ENCODE measurements at places on chromosomes 11 and 22. TPM values are rescaled to one million over a fixed set of nuclear protein-coding genes. Genes with fewer than 3 reads are reported as not detected.

DNA sequence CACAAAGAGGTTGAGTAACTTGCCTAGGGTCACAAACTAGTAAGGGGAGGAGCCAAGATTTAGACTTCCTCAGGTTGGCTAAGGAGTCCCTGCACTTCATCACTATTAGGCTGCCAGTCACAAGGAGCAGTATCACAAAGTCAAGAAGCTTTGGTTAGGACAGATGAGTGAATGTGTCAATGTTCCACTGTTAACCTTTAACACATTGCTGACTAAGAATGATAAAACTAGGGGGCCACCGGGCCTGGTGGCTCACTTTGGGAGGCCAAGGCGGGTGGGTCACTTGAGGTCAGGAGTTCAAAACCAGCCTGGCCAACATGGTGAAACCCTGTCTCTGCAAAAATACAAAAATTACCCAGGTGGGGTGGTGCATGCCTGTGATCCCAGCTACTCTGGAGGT lies 32.0 kb downstream of the TMEM123 start:
- no peak for DNase-seq

- peak; percentile 28 for DNase-seq
Observed at GRCh38 chr11:73729594-73730206, 31.2 kb downstream of the RAB6A start.

DNA sequence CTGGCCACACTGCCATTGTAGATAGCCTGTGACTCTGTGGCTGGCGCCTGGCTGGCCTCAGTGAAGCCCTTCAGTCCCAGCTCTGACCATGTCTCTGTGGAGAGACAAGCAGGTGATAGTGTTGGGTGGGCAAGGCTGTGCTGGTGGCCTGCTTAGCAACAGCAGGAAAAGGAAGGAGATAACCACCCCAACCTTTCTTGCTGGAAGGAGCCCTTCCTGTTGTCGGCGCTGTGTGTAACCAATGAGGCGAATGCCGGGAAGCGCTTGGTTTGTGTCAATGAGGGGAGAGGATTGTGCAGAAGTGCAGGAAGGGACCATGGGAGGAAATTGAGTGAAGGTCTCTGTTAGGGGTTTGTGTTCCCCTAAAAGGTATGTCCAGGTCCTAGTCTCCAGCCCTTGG lies 27.3 kb downstream of the PARVB start:
- DNase-seq: no peak

DNA sequence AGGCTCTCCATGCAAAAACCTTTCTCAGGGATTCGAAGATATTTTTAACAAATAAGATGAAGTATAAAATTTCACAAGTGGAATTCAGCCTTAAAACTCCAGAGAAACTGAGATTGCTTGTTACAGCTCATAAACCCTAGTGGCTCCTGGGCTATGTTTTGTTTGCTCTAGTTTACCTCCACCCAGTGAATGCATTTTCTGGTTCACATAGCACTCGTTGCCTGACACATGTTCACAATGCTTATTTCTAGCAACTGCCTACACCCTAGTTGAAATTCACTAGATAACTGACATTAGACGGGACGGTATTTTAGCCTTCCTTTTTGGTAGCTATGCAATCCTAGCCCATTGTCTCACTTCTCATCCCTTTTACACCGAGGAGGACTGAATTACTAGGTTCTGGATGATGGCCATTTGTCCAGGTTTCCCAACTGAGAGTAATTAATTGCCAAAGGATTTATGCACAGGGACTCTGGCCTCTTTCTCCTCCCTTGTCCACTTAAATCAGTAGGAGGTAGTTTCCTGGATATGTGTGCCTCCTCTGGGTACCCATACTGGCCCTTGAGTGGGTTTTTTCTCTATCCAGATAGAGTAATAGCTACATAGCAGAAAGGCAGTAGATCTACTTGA lies 951.6 kb downstream of the DLG2 start:
- no peak for DNase-seq

DNA sequence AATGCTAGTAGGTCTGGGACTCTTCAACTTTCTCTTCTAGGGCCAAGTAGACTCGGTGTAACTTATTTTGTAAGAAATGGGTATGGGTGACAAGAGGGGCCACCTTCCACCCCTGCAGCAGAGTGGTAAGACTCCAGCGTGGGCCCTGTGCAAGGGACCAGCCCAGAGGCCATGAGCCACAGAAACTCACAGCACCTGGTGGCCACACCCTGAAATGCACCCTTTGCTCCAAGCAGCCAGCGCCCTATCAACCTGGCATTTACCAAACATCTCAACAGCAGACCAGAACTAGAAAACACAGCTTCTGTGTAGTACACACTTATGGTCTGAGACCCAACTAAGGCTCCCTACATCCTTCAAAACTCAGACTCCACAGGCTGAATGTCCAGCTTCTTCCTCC lies 5.7 kb downstream of the CDCA5 start:
- DNase-seq: peak; percentile 49

DNA sequence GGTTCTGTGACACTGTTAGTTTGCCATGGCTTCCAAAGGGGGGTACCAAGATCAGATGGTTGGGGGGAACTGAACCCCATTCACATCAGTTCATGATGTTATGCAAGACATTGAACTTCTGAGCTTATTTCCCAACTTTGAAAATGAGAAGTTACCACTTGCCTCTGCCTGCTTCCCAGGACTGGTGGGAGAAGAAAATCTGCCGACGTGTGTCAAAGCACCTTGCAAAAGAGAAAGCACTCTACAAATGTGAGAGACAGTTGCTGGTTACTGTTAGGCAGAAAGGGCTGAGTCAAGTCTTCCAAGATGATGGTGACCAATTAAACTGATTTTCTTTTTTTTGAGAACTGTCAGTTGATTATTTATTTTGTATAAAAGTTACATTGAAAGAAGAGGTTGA lies 45.6 kb downstream of the SMCO4 start:
- DNase-seq: no peak

DNA sequence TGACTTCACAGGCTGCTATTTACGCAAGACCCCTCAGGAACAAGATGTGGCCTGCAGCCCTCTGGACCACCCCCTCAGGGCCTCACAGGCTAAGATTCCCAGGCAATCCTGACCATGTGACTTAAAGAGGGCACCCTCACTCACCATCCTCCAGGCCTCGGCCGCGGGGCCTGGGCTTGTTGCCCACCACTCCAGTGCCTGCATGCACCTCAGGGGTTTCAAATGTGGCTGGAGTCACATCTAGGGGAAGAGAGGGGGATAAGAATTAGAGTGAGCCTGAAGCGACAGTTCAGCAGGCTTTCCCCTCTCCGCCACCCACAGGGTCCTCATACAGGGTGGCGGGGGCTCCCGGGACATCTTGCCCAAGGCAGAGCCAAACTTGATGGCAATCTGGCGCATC lies 2.1 kb downstream of the ESS2 start:
- DNase-seq: no peak

GRCh38 chr11:93849751-93850593 lies 446 bp downstream of the VSTM5 start:
- DNase-seq: no peak

DNA sequence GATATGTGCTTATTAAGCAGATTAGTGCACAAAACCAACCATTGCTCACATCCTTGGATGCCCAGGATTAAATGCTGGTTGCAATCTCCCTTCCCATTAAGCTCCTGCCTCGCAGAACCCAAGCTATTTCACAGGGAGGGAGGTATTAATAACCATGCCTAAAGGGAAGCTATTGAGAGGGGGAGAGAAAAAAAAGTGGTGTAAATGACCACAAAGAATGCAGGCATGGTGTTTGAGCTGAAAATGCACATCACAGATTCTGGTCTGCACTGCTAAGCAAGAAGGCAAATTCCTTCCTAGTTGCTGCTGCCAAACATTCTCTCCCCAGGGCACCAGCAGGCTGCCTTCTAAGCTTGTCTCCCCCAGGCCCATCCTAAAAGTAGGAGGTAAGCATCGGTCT lies 92.0 kb upstream of the ISX start:
- DNase-seq: no peak

GRCh38 chr11:11777897-11778296 lies 63.9 kb upstream of the USP47 start:
- DNase-seq: no peak

GRCh38 chr11:117662255-117662654 lies 134.8 kb downstream of the DSCAML1 start:
- DNase-seq: no peak

DNA sequence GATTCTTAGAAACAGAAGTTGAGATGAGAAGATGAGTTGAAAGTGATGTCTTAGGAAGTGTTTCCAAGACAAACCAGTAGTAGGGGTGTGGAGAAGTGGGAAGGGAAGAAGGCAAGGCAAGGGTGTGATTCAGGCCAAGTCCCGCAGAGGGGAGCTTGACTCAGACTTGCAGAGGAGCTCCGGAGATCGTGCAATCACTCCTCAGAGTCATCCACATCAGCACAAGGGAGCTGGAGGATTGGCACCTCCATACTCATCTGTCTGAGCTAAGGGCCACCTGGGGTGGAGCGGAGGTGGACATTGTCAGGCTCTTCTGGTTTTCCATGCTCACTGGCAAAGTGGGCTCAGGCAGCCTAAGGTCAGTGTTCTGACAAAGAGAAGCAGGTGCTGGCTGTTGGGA lies 44.4 kb downstream of the CHRDL2 start:
- no peak for DNase-seq

DNA sequence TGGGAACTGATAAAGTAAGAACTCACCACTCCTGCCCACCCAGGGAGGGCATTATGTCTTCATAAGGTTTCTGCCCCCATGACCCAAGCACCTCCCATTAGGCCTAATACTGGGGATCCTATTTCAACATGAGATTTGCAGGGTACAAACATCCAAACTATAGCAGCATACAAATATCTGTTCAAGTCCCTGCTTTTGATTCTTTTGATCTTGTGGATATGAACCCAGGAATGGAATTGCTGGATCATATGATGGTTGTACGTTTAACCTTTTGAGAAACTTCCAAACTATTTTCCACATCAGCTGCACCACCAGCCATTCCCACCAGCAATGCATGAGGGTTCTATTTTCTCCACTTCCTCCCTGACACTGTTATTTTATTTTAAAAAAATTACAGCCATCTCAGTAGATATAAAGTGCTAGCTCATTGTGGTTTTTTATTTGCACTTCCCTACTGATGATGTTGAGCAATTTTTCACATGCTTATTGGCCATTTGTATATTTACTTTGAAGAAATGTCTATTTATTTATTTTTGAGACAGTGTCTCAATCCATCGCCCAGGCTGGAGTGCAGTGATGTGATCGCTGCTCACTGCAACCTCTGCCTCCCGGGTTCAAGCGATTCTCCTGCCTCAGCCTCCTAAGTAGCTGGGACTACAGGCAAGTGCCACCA lies 7.1 kb upstream of the ATG16L2 start:
- peak; percentile 72 for DNase-seq

DNA sequence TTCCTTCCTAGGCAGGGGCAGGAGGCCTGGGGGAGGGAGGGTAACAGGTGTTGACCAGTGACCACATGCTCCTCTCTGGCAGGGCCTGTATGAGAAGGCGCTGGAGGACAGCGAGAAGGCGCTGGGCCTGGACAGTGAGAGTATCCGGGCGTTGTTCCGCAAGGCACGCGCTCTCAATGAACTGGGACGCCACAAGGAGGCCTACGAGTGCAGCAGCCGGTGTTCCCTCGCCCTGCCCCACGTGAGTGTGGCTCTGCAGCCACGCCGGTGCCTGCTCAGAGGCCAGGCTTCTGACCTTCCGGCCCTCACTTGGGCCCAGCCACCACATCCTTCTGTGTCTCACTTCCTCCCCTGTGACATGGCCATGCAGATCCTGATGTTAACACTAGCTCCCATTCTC lies 25.8 kb downstream of the ZC3H7B start:
- DNase-seq: no peak

INPP5J gene
- 1.1 TPM for polyA plus RNA-seq

RFPL1 gene
- not detected for polyA plus RNA-seq

SMIM35 gene
- polyA plus RNA-seq: 0.04 TPM

CRYBB3 gene
- polyA plus RNA-seq: 0.60 TPM

SYT13 gene
- polyA plus RNA-seq: 0.13 TPM

GLYATL1B gene
- not detected for polyA plus RNA-seq

CCDC87 gene
- 0.05 TPM for polyA plus RNA-seq

Measured in HepG2 (cell line).